Right lobe of liver (tissue), 6 donors: ENCODE measurements at places on chromosomes 13 and 19. TPM values are rescaled to one million over a fixed set of nuclear protein-coding genes. Genes with fewer than 3 reads are reported as not detected.

- H3K36me3 ChIP-seq, result no peaks in the 10 kb centered on the region
- H3K4me1 ChIP-seq, result no peaks in the 10 kb centered on the region
- no peak for DNase-seq
- H3K27ac ChIP-seq, result no peak overlapping the region
- H3K27me3 ChIP-seq, result no peaks in the 10 kb centered on the region
- H3K4me3 ChIP-seq, result no peak overlapping the region
Measured at GRCh38 chr19:33773704-33774624, 22.7 kb upstream of the KCTD15 start.

DNA sequence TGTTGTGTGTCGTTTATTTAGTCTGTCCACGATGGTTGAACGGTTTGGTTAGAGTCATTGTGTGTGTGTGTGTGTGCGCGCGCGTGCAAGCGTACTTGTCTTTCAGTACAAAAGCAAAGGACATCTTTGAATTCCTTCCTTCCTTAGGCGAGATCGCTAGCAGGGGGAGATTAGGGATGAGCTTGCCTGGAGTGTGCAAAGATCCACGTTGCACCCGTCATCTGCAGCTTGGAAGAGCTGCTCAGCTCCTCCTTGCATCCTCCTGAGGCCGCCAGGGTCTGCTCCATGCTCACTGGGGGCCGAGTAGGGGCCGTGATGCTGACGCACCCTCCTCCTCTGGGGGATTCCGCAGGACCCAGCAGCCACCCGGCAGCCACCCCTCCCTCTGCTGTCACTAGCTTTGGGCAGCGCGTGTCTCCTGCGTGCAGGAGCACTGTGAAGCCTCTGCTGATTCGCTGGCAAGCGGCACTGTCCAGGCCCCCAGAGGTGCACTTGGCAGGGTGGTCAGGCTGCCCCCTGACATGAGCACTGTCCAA is 137.3 kb downstream of the KDM4B start:
- no peaks in the 10 kb centered on the region for H3K27me3 ChIP-seq
- no peak overlapping the region for H3K27ac ChIP-seq
- no peak overlapping the region for H3K4me3 ChIP-seq

DNA sequence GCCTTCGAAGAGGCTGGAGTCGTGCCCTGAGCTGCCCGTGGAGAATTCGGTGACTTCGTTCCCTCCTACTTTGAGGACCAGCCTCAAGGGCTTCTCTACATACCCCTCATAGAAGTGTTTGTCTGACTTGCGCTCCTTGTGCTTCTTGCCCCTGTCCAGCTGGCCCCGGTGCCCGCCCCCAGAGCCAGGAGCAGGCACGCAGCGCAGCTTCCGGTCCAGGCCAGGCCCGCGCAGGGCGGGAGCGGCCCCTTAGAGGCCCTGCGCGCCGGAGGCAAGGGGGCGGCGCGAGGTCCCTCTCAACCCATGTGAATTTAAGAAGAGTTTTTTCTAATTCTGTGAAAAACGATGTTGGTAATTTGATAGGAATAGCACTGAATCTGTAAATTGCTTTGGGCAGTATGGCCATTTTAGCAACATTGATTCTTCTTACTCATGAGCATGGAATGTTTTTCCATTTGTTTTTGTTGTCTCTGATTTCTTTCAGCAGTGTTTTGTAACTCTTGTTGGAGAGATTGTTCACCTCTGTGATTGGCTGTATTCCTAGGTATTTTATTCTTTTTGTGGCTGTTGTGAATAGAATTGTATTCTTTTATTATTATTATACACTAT is 46.9 kb upstream of the SOX21 start:
- H3K36me3 ChIP-seq, result no peaks in the 10 kb centered on the region
- DNase-seq, result no peak
- H3K4me3 ChIP-seq, result no peak overlapping the region
- no peak overlapping the region for H3K27ac ChIP-seq
- H3K4me1 ChIP-seq, result no peaks in the 10 kb centered on the region

DNA sequence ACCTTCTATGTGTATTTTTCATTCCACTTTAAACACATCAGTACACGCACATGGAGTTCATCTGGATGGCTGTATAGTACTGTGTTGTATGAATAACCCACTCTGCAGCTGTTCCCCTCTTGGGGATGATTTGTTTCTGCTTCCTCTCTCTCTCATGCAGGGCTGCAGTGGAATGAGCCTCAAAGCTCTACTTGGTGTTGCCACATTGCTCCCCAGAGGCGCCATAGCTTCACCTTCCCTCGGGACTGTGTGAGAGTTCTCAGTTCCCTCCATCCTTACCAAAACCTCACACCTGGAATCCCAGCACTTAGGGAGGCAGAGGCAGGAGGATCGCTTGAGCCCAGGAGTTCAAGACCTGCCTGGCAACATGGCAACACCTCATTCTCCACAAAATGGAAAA is 28.4 kb upstream of the GPR183 start:
- DNase-seq, result no peak
- H3K27ac ChIP-seq, result no peak overlapping the region
- peaks cover 10% of the 10 kb centered on the region for H3K4me1 ChIP-seq
- H3K4me3 ChIP-seq, result no peak overlapping the region

DNA sequence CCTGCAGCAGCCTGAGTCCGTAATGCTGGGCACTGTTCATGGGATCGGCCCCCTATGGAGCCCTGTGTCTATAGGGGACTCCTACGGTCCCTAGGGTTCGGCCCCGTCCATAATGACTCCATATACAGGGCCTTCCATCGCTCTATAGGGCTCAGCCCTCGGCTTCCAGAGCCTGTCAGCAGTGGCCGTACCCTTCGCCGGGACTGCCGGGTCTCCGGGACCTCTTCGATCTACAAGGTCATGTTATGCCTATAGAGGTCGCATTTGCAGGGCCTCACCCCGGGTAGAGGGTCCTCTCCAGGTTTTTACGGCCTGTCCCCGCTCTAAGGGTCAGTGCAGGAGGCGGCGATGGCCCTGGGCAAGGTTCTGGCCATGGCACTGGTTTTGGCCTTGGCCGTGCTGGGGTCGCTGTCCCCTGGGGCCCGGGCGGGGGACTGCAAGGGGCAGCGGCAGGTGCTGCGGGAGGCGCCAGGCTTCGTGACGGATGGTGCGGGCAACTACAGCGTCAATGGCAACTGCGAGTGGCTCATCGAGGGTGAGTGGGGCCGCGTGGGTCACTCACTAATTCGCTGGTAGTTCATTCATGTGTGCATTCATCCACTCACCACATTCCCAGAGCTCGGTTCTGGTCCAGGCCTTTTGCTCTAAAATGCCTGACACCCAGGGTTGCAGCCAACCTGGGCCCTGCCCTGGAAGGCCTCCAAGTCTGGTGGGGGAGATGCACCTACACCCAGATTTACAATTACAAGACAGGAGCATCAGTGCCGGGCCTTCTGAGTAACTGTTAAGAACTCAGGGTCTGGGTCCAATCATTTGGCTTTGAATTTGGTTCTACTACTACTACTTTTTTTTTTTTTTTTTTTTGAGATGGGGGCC is 699 bp downstream of the MEGF8 start:
- peak overlapping the region; percentile 62 for H3K27ac ChIP-seq
- DNase-seq, result peak; percentile 46
- no peaks in the 10 kb centered on the region for H3K36me3 ChIP-seq
- no peaks in the 10 kb centered on the region for H3K27me3 ChIP-seq
- H3K4me3 ChIP-seq, result peak overlapping the region; percentile 97
- H3K4me1 ChIP-seq, result peaks cover 11% of the 10 kb centered on the region

GRCh38 chr19:14409146-14410023 is 9.8 kb downstream of the DDX39A start:
- H3K4me3 ChIP-seq, result no peak overlapping the region
- H3K36me3 ChIP-seq, result no peaks in the 10 kb centered on the region
- no peak for DNase-seq
- H3K27me3 ChIP-seq, result no peaks in the 10 kb centered on the region

- no peak overlapping the region for H3K4me3 ChIP-seq
- peak overlapping the region; percentile 65 for H3K27ac ChIP-seq
- DNase-seq, result peak; percentile 83
- peaks cover 41% of the 10 kb centered on the region for H3K4me1 ChIP-seq
- no peaks in the 10 kb centered on the region for H3K27me3 ChIP-seq
Measured at GRCh38 chr13:100197591-100198365, 108.9 kb downstream of the PCCA start.

DNA sequence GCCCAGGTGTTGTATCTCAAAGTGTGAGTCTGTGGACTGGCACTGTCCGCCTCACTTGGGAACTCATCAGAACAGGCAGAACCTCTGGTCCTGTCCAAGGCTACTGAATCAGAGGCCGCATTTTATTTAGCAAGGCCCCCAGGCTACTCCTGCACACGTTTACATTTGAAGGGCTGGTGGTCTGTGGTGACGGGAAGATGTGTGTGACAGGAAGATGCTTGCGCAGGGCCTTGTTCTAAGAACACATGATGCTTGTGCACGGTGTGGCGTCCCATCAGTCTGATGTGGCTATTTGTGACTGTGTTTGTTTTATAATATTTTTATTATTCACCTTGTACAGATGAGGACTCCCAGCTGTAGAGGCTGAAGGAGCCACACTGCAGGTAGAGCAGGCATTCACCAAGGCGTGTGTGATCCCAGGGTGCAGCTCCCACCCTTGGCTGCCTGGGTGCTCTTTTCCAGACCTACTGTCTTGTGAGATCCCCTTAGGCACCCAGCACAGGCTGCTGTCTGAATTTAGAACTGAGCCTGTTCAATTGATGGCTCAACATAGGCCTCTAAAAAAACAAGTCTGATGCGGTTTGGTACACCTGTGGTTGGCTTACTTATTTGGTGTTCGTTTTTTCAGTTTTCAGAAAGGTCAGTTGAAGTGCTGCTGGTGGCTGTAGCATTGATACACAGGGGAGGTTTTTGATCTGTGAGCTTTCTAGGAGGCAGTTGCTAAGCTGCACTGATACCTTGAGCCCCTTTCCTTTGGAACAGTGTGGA is 3.1 kb downstream of the SLC25A15 start:
- H3K4me3 ChIP-seq, result no peak overlapping the region
- no peaks in the 10 kb centered on the region for H3K27me3 ChIP-seq
- peak overlapping the region; percentile 100 for H3K27ac ChIP-seq
- DNase-seq, result no peak
- no peaks in the 10 kb centered on the region for H3K36me3 ChIP-seq

DNA sequence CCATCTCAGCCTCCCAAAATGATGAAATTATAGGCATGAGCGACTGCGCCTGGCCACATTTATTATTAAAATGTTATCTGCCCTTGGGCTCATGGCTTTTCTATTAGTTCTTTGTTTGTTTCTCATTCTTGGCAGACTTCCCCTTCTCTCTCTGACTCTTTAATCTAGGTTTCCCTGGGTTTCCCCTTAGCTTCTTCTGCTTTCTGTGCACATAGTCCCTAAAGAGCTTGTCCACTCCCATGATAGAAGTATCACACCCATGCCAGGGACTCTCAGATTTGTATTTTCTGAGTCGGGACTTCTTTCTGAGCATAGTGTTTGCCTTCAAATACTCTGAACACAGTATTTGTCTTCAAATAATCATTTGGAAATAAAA is 38.6 kb upstream of the ITM2B start:
- H3K36me3 ChIP-seq, result no peaks in the 10 kb centered on the region
- H3K27me3 ChIP-seq, result no peaks in the 10 kb centered on the region
- H3K27ac ChIP-seq, result no peak overlapping the region
- H3K4me1 ChIP-seq, result no peaks in the 10 kb centered on the region
- no peak overlapping the region for H3K4me3 ChIP-seq

DNA sequence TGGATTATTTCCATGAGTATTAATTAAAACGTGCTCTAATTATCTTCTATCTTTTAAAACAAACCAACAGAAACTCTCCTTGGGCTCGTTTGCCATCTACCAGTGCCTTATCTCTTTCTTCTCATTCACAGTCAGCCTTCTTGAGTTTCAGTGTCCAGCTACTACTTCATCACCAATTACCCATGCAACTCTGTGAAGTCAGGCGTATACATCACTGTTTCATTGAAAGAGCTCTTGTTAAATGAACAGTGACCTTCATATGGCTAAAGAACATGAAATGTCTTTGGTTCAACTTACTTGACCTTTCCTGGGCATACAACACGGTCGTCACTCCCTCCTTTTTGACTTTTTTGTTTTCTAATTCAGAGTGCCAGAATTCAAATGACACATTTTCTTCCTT is 5.2 kb upstream of the IFT88 start:
- no peaks in the 10 kb centered on the region for H3K27me3 ChIP-seq
- no peaks in the 10 kb centered on the region for H3K36me3 ChIP-seq
- H3K4me3 ChIP-seq, result no peak overlapping the region
- no peak overlapping the region for H3K27ac ChIP-seq
- peaks cover 34% of the 10 kb centered on the region for H3K4me1 ChIP-seq

DNA sequence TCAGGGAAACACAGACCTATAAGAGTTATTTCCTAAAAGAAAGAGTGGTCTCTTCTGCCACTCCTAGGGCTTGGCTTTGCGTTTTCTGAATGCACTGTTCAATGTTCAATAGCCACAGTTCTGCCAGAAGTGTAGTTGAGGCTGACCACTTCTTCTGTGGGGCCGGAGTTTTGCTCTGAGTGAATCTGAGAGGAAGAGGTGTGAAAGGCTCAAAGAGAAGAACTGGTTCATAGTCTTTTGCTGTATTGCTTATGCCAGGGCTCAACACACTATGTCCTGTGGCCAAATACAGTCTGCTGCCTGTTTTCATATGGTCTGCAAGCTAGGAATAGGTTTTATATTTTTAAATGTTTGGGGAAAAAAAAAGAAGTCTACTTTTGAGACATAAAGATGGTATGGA is 128.2 kb downstream of the STOML3 start:
- no peak overlapping the region for H3K27ac ChIP-seq
- H3K27me3 ChIP-seq, result no peaks in the 10 kb centered on the region
- H3K4me1 ChIP-seq, result no peaks in the 10 kb centered on the region

DNA sequence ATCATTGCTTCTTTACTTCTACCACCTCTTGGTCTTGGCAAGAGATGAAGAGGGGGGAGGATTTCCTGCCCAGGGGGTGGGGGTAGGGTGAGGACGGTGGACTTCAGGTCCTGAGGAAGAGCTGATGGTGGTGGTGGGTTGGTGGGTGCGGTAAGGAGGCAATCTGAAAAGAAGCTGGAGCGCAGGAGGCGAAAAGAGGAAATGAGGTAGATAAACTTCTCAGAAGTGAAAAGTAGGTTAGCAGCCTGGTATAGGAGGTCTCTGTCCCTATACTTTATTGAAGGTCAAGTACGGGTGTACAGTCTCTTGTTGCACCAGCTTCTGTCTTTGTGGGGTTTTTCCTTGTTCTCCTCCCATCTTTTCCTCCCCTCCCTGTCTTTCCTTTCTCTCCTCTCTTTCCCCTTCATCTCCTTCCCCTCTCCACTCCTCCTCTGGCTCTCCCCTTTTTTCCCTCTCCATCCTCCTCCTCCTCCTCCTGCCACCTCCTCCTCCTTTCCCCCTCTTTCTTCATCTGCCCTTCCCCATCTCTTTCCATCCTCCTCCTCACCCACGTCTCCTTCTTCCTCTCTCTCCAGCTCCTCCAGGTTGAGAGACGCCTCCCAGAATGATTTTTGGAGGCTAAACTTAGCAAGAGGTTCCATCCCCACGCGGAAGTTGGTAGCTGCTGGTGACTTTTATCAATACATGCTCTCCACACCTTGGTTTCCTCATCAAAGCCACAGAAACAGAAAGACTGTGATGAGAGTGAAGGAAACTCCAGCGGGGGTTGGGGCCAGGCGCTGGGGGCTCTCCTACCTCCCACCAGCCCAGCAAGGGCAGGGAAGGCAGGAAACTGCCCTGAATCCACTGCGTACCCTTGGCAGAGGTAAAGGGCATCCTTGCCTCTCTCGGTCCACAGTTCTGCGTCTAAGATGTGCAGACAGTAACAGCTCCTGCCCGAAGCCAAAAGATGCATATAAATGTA is 15.3 kb downstream of the TNFSF14 start:
- H3K27ac ChIP-seq, result no peak overlapping the region
- DNase-seq, result no peak
- H3K36me3 ChIP-seq, result no peaks in the 10 kb centered on the region

The VSTM1 gene
- not detected for total RNA-seq

The NLRP4 gene
- not detected for total RNA-seq

The CELF5 gene
- 0.62 TPM for total RNA-seq

The CEACAM3 gene
- 0.73 TPM for total RNA-seq

The ICAM4 gene
- 0.62 TPM for total RNA-seq

The ZNF418 gene
- 2.8 TPM for total RNA-seq

The PRDX2 gene
- total RNA-seq, result 219 TPM

The ZNF90 gene
- total RNA-seq, result 0.19 TPM
